ENCODE measurements at places on chromosomes 4 and X. TPM values are rescaled to one million over a fixed set of nuclear protein-coding genes. Genes with fewer than 3 reads are reported as not detected.

Gene VSIG4
- total RNA-seq, result 37.1 TPM

Gene USP51
- 1.6 TPM for total RNA-seq

Gene EGF
- 24.5 TPM for total RNA-seq

Gene MAPK10
- 8.9 TPM for total RNA-seq

Gene MAGEB6B
- total RNA-seq, result not detected

Gene SLC16A2
- total RNA-seq, result 12.5 TPM

Gene PNMA6F
- not detected for total RNA-seq

Gene GPRASP1
- total RNA-seq, result 8.9 TPM

Gene HEPH
- total RNA-seq, result 8.4 TPM

Gene DMRTC1
- not detected for total RNA-seq

Gene PAGE2
- not detected for total RNA-seq

Gene TEX28
- not detected for total RNA-seq

Gene LANCL3
- under 0.01 TPM for total RNA-seq

Gene ZFP92
- total RNA-seq, result 1.0 TPM

Gene GRIA3
- total RNA-seq, result 5.2 TPM

Gene PDCL2
- total RNA-seq, result not detected

Gene ATP7A
- total RNA-seq, result 15.1 TPM

Gene FGF13
- total RNA-seq, result 48.5 TPM

Gene NPFFR2
- total RNA-seq, result not detected

Gene USP9X
- 147 TPM for total RNA-seq
